Ascending aorta (tissue), 2 donors: ENCODE measurements at places on chromosomes 16 and 17.

DNA sequence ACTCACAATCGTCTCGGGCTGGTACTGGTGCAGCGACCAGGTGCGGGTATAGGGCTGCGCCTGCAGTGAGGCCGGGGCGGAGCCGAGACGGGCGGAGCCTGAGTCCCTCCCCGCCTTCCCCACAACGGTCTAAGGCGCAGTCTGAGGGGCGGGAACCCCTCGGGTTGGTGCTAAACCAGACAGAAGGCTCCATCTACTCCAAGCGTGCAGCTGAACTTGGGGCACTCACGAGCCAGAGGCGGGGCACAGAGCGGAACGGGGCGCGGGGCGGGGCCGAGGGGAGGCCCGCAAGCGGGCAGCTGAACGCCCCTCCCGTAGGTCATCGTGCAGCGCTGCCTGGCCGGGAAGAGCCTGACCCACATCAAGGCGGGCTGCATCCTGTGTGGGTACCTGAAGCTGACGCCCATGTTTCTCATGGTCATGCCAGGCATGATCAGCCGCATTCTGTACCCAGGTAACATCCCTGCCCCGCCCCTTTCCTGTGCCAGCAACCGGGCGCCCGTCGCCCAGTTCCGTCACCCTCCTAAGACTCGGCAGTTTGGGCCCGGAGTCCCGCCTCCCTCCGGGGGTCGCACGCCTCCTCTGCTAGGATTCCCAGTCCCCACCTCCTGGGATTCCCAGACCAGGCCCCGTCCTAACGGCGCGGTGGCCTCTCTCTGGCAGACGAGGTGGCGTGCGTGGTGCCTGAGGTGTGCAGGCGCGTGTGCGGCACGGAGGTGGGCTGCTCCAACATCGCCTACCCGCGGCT is 5.0 kb downstream of the SLC5A2 start:
- H3K4me1 ChIP-seq, result peaks cover 15% of the 10 kb centered on the region
- no peak overlapping the region for H3K27ac ChIP-seq
- H3K27me3 ChIP-seq, result no peaks in the 10 kb centered on the region
- no peak for DNase-seq

DNA sequence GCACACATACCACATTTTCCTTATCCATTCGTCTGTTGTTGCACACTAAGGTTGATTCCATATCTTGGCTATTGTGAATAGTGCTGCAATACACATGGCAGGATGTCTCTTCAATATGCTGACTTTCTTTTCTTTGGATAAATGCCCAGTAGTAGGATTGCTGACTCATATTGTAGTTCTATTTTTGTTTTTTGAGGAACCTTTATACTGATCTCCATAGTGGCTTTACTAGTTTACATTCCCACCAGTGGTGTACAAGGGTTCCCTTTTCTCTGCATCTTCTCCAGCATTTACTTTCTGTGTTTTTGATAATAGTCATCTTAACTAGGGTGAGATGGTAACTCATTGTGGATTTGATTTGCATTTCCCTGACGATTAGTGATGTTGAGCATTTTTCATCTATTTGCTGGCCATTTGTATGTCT is 118.1 kb downstream of the STXBP4 start:
- H3K4me1 ChIP-seq, result no peaks in the 10 kb centered on the region
- H3K27me3 ChIP-seq, result no peaks in the 10 kb centered on the region
- DNase-seq, result no peak
- H3K27ac ChIP-seq, result no peak overlapping the region
- no peaks in the 10 kb centered on the region for H3K36me3 ChIP-seq

- no peaks in the 10 kb centered on the region for H3K27me3 ChIP-seq
- H3K4me1 ChIP-seq, result peaks cover 42% of the 10 kb centered on the region
- H3K27ac ChIP-seq, result peak overlapping the region; percentile 94
Measured at GRCh38 chr16:4213737-4214136, 28.1 kb downstream of the SRL start.

DNA sequence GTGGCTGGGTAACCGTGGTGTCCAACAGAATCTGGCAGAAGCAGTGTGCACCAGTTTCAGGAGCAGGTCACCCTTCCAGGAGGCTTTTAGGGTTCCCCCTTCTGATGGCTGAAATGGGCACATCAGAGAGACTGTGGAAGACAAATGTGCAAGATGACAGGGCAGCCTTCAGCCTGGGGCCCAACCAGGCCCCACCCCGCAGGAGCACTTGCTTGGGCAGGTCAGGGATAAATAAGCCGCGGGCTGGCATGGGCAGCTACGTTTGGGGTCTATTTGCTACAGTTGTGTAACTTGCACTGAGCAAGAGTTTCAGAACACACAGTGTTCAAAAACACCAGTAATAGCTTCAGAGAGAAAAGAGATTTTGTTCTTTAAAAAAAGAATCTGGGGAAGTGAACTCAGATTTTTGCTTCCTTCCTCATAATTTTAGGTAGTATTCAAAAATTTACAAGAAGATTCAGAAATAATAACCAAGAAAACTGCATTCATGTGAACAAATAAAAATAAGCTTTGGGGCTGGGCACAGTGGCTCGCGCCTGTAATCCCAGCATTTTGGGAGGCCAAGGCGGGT is 44.9 kb upstream of the BAHCC1 start:
- no peaks in the 10 kb centered on the region for H3K36me3 ChIP-seq
- no peaks in the 10 kb centered on the region for H3K27me3 ChIP-seq
- peaks cover 4% of the 10 kb centered on the region for H3K4me1 ChIP-seq
- H3K27ac ChIP-seq, result no peak overlapping the region

DNA sequence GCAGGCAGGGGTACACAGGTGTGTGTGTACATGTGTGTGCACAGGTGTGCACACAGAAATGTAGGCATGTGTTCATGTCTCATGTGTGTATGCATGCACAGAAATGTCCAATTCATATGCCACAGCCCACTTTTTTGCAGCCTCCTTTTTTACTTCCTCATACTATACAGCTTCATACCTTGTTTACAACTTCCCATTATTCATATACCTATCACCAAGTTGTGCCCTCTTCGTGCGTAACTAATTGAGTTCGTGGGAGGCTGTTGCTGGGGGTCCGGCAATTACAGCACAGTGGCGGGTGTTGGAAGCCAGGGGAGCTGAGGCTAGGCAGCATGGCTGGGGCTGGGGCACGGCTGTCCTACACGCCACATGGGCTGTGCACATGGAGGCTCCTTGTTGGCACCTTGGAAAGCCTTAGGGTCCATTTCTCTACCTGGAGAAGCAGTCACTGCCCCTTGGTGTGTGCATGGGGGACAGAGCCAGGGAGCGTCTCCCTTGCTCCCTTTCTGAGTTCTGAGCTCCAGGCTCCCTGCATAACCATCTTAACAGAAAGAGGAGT is 266.7 kb downstream of the ENGASE start:
- no peaks in the 10 kb centered on the region for H3K27me3 ChIP-seq
- DNase-seq, result no peak
- H3K27ac ChIP-seq, result no peak overlapping the region
- no peaks in the 10 kb centered on the region for H3K36me3 ChIP-seq
- H3K4me1 ChIP-seq, result no peaks in the 10 kb centered on the region

GRCh38 chr16:59067205-59067604 is 333.1 kb upstream of the GOT2 start:
- no peaks in the 10 kb centered on the region for H3K36me3 ChIP-seq
- DNase-seq, result no peak
- H3K27ac ChIP-seq, result no peak overlapping the region
- no peaks in the 10 kb centered on the region for H3K27me3 ChIP-seq
- no peaks in the 10 kb centered on the region for H3K4me1 ChIP-seq
- no peak overlapping the region for H3K4me3 ChIP-seq

- no peaks in the 10 kb centered on the region for H3K4me1 ChIP-seq
- peaks cover 21% of the 10 kb centered on the region for H3K36me3 ChIP-seq
- no peaks in the 10 kb centered on the region for H3K27me3 ChIP-seq
- H3K4me3 ChIP-seq, result no peak overlapping the region
- no peak for DNase-seq
Measured at GRCh38 chr16:268141-269053, 7.3 kb downstream of the RGS11 start.

DNA sequence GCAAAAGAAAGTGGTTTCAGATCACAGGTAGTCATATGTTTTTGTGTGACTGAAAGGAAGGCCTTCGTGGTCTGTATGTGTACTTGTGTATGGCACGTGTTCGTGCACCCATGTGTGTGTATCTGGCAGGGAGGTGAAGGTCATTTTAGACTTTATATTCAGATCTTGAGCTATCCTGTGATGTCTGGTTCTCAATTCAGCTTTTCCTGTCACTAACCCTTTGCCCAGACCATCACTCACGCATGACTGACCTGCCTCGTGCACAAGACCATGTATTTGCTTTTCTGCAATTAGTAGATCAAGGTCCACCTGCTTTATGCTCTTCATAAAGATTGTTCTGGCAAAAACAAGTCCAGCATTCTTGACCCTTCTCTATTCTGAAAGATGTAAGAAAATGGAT is 139.7 kb upstream of the MAF start:
- H3K27ac ChIP-seq, result no peak overlapping the region
- no peak for DNase-seq
- H3K4me1 ChIP-seq, result no peaks in the 10 kb centered on the region
- H3K4me3 ChIP-seq, result no peak overlapping the region

DNA sequence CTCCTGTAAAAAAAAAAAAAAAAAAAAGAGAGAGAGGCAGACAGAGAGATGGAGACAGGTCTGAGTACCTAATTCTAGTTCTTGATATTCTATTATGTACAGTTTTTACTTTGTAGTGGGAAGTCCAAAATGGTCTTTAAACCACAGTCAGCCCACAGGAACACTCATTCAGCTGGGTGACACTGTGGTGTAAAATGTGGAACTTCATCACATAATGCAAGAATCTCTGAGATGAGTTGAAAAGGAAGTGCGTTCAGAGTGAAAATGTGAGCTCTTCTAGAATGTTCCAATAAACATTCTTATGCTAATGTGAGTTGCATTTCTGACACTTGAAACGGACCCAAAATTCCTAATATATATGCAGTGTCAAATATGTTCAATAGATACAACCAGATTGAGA is 972.1 kb downstream of the CDH11 start:
- no peak for DNase-seq
- H3K27ac ChIP-seq, result no peak overlapping the region
- no peaks in the 10 kb centered on the region for H3K4me1 ChIP-seq

GRCh38 chr16:56960681-56961281 is 969 bp upstream of the CETP start:
- DNase-seq, result no peak
- no peak overlapping the region for H3K27ac ChIP-seq
- no peaks in the 10 kb centered on the region for H3K4me1 ChIP-seq
- no peaks in the 10 kb centered on the region for H3K27me3 ChIP-seq

DNA sequence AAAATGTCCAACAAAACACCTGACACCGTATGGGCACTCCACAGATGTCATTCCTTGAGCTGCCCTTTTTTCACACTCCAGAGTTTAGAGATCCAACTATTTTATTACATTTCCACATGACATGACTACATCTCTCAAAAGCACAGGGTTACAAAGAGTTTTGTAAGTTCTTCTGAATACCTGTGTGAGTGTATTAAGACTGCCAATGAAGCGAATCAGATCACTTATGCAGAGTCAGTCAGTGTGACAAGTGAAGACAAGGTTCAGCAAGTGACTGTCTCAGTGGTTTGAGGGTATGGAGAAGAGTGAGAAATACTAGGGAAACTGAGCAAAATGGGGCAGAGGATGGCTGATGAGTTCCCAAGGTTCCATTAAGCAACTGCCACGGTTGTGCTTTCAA is 8.4 kb downstream of the SDR42E1 start:
- H3K4me3 ChIP-seq, result no peak overlapping the region
- no peaks in the 10 kb centered on the region for H3K27me3 ChIP-seq
- no peaks in the 10 kb centered on the region for H3K4me1 ChIP-seq
- no peak for DNase-seq
- no peaks in the 10 kb centered on the region for H3K36me3 ChIP-seq

GRCh38 chr17:16407911-16408588 is 7.3 kb upstream of the TRPV2 start:
- no peaks in the 10 kb centered on the region for H3K27me3 ChIP-seq
- H3K4me1 ChIP-seq, result no peaks in the 10 kb centered on the region
- H3K4me3 ChIP-seq, result peak overlapping the region; percentile 4
- DNase-seq, result peak; percentile 79
